ENCODE measurements at places on chromosomes 7 and 10.

GRCh38 chr10:116657863-116658551, 37.3 kb downstream of the PNLIPRP2 start:
- DNase-seq, result no peak

DNA sequence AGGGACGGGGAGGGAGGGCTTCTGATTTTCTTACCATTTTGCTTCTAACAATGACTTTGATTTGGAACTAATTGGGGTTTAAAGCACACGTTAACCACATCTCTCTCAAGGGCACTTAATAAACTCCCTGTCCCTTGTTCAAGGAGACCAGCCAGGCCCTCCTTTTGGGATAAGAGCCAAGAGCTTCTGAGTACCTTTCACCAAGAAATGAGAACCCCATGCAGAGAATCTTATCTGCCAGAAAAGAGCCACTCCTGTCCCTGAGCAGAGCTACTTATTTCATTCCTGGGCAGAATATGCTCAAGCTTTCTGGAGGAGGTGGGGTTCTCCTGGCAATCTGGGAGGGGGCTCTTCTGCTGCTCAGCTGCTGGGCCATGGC, 574.6 kb downstream of the GALNT17 start:
- no peak for DNase-seq

DNA sequence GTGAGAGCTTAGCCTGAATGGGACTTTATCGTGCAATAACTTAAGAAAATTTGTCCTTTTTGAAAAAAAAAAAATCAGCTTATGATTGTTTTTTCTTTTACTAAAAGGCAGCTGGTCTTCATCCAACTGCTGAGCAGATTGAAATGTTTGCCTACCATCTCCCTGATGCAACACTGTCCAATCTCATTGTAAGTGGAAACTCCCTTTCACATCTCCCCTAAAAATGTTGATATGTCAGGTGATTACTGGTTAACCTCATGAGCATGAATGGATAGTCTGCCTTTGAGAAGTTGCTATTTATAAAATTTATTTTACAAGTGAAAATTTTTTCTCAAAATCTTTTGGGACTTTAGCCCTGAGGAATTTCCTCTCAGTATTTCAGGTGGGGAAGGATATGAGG, 17.8 kb upstream of the HKDC1 start:
- DNase-seq, result no peak

- DNase-seq, result no peak
Measured at GRCh38 chr7:13416071-13416470, 573.4 kb downstream of the ETV1 start.

DNA sequence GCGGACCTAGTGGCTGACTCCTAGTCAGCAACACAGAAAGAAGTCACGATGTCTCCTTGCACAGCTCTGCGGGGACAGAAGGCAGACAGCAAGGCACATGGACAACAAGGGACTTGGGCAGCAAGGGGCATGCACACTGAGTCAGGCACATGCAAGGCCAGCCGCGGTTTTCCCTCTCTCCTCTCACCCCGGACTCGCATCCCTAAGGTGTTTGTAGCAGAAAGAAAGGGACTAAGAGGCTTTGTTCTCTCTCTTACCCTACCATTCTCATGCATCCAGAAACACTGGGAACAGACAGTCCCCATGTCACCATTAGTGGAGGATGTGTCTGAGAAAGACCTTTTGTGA, 193.3 kb upstream of the PHF14 start:
- no peak for DNase-seq

- DNase-seq, result no peak
Measured at GRCh38 chr10:128912568-128913311, 554.3 kb upstream of the MGMT start.

DNA sequence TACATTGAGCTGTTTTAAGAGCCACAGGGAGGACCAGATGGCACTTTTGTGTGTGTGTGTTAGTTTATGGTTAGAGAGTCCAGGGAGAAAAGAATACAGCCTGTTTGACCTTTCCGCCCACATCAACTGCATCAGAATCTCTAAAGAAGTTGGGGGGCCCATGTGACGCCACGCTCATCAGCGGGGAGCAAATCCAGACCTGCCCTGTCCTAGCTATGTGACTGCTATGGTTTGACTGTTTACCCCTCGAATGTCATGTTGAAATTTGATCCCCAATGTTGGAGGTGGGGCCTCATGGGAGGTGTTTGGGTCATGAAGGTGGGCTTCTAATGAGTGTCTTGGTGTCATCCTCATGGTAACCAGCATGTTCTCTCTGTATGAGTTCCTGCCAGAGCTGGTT, 128.0 kb downstream of the ADRA2A start:
- no peak for DNase-seq
